ENCODE measurements at places on chromosomes 13 and 19.
A peak's percentile ranks its signal among the peaks of the same experiment; 100 is the strongest.

DNA sequence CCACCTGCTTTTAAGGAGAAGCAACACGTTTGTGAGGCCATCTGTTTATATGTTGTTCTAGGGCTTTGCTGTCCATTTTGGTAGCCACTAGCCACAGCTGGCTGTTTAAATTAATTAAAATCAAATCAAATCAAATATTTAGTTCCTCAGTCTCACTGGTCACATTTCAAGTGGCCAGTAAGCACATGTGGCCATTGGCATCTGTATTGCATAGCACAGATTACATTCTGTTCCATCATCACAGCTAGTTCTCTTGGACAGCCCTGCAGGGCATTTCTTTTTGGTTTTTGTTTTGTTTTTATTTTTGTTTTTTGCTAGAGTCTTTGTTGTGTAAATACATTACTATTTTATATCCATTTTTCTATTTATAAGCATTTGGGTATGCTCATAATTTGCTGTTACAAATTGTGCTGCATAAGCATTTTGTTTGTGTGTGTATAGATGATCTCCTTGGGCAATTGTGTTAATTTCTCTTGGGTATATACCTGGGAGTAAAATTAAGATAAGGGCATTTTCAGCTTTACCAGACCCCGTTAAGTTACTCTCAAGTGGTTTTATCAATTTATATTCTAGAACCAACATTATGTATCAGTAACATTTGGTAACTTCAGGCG is 31.3 kb downstream of the SAE1 start:
- no peak for DNase-seq

DNA sequence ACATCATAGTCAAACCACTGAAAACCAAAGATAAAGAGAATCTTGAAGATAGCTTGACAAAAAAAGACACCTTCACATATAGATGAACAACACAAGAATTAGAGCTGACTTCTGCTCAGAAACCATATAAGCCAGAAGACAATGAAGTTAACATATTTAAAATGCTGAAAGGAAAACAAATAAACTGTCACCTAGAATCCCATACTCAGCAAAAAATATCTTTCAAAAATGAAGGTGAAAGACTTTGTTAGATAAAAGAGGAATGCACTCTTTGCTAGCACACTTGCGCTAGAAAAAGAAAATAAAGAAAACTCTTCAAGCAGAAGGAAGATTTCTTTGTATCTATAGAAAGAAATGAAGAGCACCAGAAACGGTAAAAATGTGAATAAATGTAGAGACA is 49.5 kb downstream of the PARP4 start:
- DNase-seq: no peak

GRCh38 chr13:31209841-31210210 is 10.1 kb downstream of the B3GLCT start:
- DNase-seq: no peak

DNA sequence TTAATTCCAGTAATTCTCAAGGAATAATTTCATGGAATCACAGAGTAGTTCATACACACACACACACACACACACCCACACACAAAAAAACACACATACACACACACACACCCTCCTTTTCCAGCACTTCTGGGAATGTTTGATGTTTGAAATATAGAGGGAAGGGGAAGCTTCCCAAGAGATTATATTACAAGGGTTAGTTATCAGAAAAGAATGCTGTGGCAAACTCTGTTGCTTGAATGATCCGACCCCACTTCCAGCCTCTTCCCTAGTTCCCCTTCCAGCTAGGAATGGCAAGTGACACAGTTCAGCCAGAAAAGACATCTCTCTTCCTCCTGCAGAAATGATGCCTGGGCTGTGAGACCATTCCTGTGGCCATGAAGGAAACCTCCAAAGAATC is 49.9 kb downstream of the KCTD12 start:
- no peak for DNase-seq

DNA sequence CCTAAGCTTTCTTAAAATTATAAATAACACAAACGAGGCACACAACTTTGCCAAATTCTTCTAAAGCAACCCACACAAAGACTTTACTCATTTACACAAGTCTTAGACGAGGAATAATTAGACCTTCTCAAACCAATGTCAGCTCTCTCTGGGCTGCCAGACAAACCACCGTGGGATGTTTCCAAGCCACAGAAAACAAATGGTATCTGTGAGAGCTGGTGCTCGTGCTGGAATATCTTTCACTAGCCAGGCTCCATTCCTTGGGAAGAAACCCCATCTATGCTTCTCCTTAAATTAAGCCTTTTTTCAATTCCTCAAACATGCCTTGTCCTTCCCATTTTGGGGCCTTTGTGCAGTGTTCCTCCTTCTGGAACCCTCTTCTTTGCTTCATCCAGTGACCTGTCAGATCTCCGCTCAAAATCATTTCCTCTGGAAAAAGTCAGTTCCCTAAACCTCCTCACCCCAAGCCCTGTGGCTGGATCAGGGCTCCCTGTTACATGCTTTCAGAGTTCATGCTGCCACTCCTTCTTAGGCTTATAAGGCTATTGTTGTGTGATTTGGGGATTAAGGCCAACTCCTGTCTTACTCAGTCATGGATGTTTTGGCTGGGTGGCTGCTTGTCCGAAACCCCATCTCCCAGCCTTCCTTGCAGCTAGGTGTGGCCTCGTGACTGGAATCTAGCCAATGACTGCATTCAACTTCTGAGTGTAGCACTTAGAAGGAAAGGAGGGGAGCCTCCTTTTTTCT is 64.2 kb upstream of the GTF2F2 start:
- DNase-seq: no peak

DNA sequence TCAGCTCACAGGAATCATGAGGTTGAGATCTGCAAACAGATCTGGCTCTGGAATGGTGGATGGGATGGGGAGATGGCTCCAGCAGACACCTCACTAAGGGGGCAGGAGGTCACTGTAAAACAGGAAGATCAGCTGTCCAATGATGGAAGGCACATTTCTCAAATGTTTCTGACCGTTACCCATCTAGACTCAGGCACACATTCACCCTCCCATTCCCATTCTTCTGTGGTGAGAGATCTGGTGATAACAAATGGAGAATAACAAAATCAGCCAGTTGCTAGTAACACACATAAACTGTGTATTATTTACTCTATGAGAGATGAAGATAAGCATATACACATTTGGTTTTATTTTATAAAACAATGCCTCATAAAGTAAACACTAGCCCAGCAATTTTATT is 235.9 kb downstream of the TSHZ3 start:
- DNase-seq: no peak

DNA sequence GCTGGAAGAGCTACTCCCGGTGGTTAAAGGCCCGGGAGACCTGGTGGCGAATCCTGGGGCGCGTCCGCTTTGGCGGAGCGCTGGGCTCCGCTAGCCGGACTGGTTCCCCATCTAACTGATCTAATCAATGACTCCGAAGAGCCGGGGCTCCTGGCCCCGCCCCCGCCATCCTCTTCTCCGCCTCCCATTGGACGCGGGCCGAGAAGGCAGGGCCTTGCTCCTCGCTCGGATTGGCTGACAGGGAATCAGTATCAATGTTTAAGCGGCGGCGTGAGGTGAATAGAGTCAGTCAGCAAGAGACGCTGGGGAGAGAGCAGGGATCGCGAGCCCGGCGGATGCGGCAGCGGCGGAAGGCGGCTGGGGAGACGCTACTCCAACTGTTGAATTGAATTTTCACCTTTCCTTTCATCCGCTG is 1.7 kb upstream of the PCDH17 start:
- DNase-seq: peak; percentile 98

- no peak for DNase-seq
Observed at GRCh38 chr13:111186305-111186935, 71.3 kb downstream of the ARHGEF7 start.

- no peak for DNase-seq
Observed at GRCh38 chr19:20612711-20613316, 47.2 kb upstream of the ZNF737 start.

GRCh38 chr13:110536006-110536693 is 25.4 kb downstream of the RAB20 start:
- no peak for DNase-seq

DNA sequence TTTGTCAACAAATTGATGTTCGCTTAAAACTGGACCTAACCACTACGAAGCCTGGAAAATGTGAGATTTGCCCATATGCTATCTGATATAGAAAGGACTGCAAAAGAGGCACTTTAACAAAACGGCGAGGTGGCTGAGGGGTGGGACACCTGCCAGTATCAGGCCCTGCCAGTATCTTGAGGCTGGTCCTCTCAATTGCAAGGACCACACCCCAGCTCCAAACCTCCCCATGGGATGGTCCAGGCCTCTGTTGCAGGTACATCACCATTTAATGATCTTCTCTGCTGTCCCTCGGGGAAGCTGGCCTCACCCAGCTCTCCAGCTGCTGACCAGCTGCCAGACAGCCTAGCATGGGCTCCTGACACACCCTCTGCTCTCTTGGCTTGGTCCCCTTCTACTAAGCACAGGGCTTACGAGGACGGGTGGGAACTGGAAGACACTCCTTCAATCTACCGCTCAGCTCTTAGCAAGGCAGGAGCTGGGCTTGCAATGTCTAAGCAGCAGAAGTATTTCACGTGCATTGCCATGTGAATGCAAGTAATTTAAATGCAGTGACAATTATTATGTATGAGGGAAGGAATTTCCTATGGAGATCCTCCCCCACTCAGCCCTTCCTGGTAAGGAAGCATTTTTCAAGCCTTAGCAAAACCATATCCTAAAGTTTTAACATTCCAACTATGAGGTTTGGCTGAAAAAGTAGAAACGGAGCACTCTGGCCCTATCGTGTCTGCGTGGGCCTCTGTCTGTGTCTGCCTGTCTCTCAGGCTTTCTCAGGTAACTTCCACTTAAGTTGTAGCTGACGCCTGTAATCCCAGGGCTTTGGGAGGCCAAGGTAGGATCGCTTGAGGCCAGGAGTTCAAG is 63.9 kb downstream of the LATS2 start:
- DNase-seq: no peak

DNA sequence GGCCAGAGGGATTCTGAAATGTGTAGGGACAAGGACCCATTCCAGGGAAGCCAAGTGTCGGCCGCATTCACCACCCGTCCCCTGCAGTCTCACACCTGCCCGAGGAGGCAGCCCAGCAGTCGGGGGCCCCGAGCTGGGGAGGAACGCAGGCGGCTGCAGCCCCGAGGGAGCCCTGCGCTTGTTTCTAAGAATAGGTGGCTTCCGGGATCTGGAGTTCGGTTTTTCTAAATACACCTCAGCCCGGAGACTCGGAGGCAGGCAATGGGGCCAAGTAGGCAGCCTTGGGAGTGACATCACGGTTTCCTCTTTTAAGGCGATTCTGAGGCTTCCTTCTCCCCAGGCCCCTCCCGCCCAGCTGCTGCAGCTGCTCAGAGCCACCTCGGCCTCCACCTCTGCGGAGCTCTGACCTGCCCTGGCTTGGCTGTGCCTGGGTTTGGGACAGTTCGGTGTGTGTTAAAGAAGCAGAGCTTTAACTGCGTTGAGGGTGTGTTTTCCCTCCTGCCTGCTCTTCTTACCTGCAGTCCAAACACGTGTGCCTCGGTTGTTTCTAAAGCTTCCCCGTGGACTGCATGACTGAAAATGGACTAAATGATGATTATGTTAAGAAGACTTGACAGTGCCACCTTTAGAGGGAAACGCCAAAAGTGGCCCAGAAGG is 80.5 kb downstream of the COL4A2 start:
- DNase-seq: peak; percentile 56

GRCh38 chr19:11017275-11018035 is 56.6 kb downstream of the SMARCA4 start:
- no peak for DNase-seq

DNA sequence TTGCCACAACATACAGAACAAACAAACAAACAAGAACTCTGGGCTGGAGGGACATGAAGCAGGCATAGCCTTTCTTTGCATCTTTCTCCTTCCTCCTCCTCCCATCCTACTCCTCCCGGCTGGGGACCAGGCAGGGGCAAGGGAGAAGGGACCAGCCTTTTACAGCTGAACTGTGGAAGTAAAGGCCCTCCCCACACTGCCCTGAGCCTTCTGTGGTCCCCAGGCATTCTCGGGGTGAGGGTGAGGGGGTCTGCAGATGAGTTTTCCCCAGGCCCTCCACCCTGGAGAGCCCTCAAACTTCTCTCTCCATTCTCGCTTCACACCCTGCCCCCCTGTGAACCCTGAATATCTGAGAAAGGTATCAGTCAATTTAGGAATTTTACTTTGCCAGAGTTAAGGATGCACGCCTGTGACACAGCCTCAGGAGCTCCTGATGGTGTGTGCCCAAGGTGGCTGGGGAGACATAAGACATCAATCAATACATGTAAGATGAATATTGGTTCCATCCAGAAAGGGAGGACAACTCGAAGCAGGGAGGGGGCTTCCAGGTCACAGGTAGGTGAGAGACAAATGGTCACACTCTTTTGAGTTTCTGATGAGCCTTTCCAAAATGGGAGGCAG is 170.9 kb downstream of the COL4A1 start:
- no peak for DNase-seq

- no peak for DNase-seq
Observed at GRCh38 chr13:91622778-91623550, 224.5 kb downstream of the GPC5 start.

DNA sequence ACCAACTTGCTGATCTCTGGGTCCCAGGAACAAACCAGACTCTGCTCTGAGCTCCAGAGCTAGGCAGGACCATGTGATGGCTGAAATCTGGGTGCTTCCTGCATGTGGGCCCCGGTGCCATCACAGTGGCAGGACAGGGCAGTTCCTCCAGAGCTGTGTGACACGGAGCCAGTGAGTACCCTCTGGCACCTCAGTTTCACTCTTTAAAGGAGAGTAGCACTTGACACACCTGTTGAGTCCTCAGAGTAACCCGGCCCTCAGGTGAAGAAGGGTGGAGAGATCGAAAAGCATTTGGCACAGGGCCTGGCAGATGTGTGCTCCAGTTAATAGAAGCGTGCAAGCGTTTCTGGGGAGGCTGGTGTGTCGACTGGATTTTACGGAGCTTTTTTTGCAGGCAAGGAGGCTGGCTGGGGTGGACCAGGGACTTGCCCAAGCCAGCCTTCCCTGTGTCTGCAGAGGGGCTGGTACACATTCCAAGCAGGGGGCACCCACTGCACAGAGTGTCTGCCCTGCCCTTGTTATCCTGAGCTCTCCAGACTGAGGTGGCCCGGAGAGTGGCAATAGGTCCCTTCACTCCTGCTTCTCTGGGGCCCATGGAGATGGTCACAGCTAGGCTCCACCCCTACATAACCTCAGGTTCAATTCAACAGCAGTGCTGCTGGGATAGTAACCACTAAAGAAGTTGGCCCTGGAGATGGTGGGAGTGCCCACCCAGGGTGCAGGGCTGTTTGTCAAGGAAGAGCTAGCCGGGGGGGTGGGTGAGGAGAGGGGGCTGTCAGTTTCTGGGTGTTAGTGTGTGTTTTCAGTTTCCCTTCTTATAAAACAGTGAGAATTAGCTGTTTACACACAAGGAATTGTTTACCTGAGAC is 8.3 kb downstream of the RPS19 start:
- no peak for DNase-seq

DNA sequence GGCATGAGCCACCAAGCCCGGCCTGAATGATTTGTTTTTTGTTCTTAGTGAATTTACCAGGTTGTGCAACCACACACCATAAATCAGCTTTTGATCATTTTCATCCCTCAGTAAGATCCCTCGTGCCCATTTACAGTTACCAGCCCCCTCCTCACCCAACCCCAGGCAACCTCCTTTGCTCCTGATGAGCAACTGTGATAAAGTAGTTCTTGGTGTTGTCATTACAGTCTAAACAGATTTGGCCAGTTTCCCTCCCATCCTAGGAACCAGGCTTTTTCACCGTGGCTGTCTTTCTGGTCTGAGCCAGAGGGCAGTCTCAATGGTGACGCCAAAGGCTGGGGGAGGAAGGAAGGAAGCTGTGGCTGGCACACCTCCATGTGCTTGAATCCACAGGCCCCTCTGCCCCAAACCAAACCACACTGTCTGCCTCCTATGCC is 61.2 kb upstream of the WDFY2 start:
- no peak for DNase-seq

GRCh38 chr13:40101708-40102359 is 446.4 kb downstream of the COG6 start:
- DNase-seq: no peak
